ENCODE measurements at places on chromosomes 6 and 20.

DNA sequence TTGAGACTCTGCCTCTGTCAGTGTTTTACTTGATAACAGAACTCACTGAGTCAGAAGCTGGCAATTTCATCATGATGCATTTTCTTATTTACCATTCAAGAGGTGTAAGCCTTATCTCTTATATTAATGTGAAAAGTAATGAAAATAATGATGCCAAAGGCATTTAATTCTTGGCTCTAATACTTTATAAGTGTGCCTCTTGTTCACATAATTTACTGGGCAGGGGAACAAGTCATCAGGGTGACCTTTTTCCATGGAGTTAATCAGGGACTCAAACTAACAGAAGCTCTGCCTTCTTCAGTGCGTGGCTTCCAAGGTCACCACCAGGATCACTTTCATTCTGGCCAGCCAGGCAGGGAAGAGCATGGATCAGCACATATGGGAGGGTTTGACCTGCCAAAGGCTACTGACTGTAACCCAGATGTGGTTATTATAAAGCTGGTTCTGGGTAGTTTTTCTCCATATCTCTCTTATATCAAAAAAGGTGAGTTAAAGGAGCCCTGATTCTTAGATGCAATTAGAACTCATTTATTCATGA, 5.2 kb upstream of the PLCB1 start:
- DNase-seq, result no peak

GRCh38 chr6:23111984-23112383, 542.6 kb downstream of the HDGFL1 start:
- DNase-seq, result no peak

DNA sequence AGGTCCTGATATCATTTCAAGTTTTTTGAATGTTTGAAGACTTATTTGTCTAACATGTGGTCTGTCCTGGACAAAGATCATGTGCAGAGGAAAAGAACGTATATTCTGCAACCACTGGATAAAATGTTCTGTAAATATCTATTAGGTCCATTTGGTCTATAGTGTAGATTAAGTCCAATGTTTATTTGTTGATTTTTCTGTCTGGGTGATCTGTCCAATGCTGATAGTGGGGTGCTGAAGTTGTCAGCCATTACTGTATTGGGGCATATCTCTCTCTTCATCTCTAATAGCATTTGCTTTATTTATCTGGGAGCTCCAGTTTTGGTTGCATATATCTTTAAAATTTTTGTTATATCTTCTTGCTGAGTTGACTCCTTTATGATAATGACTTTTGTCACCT, 258.4 kb upstream of the CITED2 start:
- DNase-seq, result no peak

- DNase-seq, result no peak
These were observed at the start of gene CST7 for GRCh38 chr20:24948939-24949679. Gene CST7 (plus strand): TSS chr20:24949269. CDS start chr20:24949506, 237 bp downstream.

DNA sequence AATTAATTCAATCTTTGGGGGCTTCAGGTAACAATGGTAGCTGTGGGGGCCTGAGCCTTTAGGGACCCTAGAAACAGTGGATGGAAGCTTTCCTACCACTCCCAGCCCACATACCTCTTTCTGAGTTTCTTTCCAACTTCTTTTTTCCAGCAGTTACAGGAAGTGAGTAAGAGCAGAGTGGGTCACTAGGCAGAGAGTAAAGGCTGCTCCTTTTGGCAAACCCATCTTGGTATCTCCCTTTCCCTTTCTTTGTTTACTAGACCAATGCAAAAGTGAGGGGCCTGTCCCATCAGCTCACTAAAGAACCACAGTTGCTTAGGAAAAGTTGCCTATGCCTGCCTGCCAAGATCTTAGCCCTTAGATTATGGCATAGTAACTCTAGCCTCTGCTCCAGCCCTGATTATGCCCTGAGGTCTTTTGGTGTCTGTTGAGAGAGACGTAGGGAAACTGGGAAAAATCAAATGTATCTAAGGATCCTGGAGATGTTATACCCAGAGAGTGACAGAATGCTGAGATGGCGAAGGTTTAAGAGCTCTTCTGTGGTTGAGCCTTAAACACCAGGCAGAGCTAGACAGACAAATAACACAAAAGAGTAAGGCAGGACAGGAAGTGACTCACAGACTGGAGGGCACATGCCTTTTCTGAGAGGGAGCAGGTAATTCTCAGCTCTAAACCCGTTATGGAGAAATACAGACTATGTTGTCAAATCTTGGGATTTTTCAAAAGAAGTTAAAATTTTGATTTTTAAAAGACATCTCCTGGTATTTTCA, 31.3 kb downstream of the TRMT6 start:
- no peak for DNase-seq

- no peak for DNase-seq
These were observed 402.5 kb upstream of the FKBP1C start for GRCh38 chr6:62808565-62809293.

DNA sequence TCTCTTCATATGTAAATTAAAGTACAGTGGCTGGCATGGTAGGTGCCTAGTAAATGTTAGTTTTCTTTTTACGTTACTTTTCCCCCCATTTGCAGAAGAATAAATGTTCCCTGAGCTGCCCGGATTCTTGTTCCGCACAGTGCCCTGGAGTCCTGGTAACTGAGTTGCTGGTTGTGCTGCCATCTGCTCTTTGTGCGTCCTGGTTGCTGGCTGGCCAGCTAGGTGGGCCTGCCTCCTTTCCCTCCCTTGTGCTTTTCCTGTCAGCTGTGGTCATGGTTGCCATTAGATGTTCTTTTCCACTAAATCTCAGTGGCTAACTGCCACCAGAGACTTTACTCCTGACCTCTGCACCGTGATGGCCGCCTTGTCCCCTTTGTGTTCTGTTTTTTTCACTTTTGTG, 28.6 kb downstream of the CEP43 start:
- no peak for DNase-seq

DNA sequence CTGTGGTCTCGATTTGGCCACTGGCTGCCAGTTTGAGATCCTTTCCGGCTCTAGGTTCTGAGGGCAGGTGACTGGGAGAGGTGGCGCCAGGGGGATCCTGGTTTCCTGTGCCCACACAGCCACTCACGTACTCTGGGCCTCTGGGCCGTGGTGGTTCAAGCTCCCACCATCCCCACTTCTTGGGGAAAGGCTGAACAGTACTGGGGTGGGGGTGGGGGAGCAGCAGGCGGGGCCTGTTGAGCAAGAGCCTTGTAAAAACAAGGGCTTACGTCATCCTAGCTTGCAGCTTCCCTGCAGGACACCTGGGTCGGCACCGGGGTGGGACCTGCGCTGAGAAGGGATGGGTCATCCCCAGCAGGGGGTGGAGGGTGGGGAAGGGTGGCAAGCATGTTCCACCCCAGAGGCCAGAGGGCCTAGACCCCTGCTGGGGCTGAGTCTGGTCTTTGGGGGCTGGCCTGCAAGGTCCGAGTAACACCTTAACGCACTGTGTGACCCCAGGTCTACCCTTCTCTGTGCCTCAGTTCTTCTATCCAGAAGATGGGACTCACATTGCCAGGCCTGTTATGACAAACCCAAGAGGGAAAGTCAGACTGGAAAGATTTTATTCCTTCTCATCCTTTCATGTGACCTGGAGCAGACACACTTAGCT, 3.1 kb upstream of the CEBPB start:
- peak; percentile 61 for DNase-seq

DNA sequence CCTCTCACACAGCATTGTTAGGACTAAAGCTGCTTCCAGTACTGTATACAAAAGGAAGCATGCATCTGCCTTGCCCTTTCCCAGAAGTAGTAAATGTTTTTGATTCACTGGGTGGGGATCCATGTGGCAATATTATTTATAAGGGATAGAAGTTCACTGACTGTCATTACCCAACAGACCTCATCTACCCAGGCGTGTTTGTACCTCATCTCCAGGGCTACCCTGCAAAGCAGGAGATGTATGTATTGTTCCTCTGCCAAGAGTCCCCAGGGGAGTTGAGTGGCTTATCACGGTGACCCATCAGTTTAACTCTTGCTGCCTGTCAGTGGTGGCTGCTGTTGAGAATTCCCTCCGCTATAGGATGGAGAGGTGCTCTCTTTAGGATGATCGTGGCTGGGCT, 42.5 kb downstream of the SLC24A3 start:
- no peak for DNase-seq

DNA sequence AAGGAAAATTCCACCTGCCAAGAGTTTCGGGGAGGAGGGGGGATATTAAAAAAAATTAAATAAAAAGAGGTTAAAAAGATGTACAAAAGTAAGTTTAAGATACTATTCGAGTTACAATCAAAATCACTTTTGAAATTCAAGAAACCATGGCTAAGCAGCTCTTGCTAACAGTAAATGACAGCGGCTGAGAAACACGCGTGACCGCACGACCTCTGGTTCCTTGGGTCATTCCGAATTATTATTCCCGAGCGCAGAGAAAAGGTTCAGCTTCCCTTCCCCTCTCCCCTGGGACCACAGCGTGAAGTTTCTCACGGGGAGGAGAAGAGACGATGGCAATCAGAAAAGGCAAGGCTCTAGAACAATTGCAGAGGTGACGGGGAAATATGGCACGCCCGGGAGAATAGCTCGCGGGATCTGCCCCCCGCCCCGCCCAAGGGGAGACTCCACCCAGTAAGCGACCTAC, 496 bp downstream of the TMEM242 start:
- DNase-seq, result no peak

GRCh38 chr6:134593887-134594286, 276.0 kb upstream of the SGK1 start:
- no peak for DNase-seq

GRCh38 chr6:33216117-33216649, 7.9 kb downstream of the RING1 start:
- DNase-seq, result no peak

- no peak for DNase-seq
These were observed 5.5 kb upstream of the SALL4 start for GRCh38 chr20:51807720-51808250.

GRCh38 chr6:67221226-67221625, 1413.9 kb upstream of the ADGRB3 start:
- no peak for DNase-seq

DNA sequence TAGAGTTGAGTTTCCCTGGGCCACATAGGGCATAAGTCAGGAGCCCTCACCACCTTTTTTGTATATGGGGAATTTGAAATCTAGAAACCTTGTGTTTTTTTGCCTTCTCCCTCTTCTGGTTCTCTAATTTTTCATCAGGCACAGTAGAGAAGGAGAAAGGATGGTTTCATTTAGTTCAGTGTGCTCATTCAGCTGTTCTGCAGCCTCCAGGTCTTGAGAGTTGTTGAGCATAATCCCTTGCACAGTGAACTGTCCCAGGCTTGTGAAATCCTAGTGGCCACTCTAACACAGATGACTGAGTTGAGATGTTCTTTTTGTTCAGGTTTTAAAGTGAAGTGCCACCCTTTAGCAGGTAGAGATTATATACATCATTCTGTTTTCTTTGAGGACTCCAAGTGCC, 183.5 kb downstream of the CDKAL1 start:
- DNase-seq, result no peak

DNA sequence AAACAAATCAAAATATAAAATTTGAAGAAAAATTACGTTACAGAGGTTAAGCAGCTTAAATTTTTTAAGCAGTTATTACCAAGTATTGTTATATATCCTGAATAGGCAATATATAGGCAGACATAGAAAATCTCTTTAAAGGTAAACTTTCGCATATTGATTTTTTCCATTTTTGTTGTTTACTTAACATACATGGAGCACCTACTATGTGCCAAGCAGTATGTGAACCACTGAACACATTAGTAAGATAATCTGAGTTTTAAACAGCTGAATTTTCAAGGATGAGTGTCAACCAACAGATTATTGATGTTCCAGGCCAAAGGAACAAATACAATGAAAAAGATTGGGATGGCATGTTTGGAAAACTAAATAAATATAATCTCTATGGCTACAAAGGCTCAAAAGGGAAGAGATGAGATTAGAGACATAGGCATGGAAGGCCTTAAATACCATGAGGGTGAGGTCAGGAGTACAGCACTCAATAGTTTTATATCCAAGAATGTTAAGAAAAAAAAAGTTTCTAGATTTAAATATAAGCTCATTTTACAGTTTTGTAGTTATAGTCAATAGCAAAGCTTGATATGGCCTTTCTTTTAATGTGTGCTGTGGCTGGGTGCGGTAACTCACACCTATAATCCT, 277.5 kb downstream of the PTPRK start:
- no peak for DNase-seq

GRCh38 chr6:39755231-39755630, 30.0 kb upstream of the KIF6 start:
- no peak for DNase-seq

DNA sequence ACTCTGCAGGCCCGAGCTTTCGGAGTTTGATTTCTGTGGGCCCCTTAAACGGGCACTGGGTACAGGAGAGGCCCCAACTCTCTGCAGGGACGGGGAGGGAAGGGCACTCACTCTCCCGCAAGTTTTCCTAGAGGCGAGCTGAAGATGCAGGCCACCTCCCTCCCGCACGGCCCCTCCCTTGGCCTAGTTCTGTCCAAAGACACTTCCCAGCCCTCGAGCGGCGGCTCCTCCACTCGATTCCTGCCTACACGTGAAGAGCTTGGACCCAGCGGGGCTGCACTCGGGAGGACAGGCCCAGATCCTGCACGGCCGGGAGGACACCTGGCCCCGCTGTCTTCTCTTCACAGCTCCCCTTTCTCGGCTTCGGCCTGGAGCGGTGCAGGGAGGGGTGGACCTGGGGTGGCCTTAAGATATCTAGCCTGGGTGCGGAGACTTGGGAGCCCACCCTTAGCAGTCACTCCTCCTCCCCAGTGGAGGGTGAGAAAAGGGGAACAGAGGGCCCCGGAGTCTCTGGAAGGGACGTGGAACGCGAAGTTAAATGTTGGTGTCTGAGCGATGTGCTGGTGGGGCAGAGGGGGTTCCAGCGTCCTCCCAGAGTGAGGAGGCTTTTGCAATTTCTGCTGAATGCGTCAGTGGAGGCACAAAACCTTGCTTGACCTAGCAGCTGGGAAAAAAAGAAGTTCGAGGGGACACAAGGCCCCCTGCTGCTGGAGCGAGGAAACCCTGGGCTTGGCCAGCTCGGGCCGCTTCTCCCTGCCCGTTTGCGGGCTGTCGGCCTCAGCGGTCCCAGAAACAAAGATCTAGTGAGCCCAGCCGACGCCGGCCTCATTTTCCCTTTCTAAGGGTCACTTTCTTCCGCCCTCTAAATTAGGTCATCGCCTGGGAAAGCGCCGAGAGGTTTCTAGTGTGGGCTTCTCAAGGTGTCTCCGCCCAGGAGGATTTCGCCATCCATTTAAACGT, 4.9 kb downstream of the OLIG3 start:
- no peak for DNase-seq

DNA sequence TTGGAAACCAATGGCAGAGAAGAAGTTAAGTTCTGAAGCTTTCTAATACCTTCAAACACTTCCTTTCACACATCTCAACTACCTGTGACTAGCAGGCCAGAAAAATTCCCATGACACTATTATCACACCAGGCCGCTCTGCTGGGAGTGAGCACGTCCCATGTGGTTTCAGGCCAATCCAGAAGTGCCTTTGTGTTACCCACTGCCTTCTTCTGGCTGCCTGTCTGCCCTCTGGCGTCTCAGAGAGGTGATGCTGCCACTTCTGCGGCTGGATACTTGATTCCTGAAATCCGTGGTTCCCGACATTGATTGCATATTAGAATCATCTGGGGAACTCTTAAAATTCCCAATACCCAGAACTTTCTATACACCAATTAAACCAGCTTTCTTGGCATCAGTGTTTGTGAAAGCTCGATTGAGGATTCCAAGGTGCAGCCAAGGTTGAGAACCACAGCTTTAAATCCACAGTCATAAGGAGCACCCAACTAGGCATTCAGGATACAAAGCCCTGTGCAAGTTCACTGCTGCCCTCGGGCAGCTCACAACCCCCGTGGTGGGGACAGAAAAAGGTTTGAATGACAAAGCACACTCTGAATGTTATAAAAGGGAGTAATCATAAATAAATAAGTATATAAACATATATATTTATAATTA, 65.6 kb downstream of the STMND1 start:
- DNase-seq, result no peak

GRCh38 chr20:47956268-47956995, 171.2 kb upstream of the SULF2 start:
- peak; percentile 12 for DNase-seq
